ENCODE measurements at places on chromosomes 5 and 9. TPM values are rescaled to one million over a fixed set of nuclear protein-coding genes. Genes with fewer than 3 reads are reported as not detected.

GFPT2 gene
- 63.4 TPM for total RNA-seq

HMCN2 gene
- 0.09 TPM for total RNA-seq

PRDM9 gene
- total RNA-seq: not detected

DEPDC1B gene
- total RNA-seq: 1.0 TPM

LCN15 gene
- not detected for total RNA-seq

CTXN3 gene
- not detected for total RNA-seq

NR2F1 gene
- 65.0 TPM for total RNA-seq

CD14 gene
- total RNA-seq: 0.32 TPM

GRAMD2B gene
- total RNA-seq: 8.0 TPM

DRD1 gene
- total RNA-seq: not detected

HMMR gene
- total RNA-seq: 0.86 TPM

ANXA1 gene
- 602 TPM for total RNA-seq

IL3 gene
- not detected for total RNA-seq

PRRX2 gene
- total RNA-seq: 21.5 TPM

PCDHGC5 gene
- 3.5 TPM for total RNA-seq

TEX48 gene
- not detected for total RNA-seq

NOL6 gene
- 15.1 TPM for total RNA-seq

ADAMTSL2 gene
- under 0.01 TPM for total RNA-seq

FBXO4 gene
- 9.7 TPM for total RNA-seq

AP3S1 gene
- 111 TPM for total RNA-seq

PCDHB10 gene
- 1.4 TPM for total RNA-seq

SAXO1 gene
- total RNA-seq: 0.09 TPM

SLC36A2 gene
- not detected for total RNA-seq

TMEM232 gene
- total RNA-seq: 6.3 TPM

CAPSL gene
- total RNA-seq: not detected

PALM2AKAP2 gene
- 1.9 TPM for total RNA-seq
